ENCODE measurements at places on chromosomes 7 and 10.

GRCh38 chr10:64408391-64409183 is 887.4 kb downstream of the REEP3 start:
- DNase-seq, result no peak

GRCh38 chr7:486216-486743 is 33.4 kb downstream of the PDGFA start:
- no peak for DNase-seq

GRCh38 chr7:82699773-82700186 is 256.2 kb upstream of the CACNA2D1 start:
- DNase-seq, result no peak

DNA sequence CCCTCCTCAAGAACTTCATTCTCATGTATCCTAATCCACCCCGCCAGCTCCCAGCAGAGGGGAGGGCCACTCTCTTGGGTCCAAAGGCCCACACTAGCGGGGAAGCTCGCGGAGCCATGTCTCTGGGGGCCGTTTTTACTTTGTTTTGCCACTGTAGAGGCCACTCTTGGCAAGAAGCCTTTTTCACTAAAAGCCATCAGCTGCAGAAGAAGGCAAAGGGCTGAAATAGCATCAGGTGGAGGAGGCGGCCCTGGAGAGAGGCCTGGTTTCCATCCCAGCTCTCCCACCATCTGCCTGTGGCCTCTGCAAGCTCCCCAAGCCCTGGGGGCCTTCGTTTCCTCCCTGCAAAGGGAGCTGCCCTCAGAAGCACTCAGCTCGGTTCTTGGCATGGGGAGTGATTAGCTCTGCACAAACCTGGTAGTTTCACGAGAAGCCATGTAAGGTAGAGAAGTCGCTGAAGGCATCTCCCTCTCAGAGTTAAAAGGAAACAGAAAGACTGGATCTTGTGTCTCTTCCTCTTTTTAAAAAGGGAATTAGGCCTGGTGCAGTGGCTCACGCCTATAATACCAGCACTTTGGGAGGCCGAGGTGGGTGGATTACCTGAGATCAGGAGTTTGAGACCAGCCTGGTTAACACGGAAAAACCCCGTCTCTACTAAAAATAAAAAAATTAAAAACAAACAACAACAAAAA is 70.3 kb downstream of the PARP12 start:
- DNase-seq, result no peak

GRCh38 chr7:141674702-141675101 is 27.3 kb downstream of the DENND11 start:
- no peak for DNase-seq

- no peak for DNase-seq
Observed at GRCh38 chr10:26455567-26456315, 17.6 kb downstream of the APBB1IP start.

DNA sequence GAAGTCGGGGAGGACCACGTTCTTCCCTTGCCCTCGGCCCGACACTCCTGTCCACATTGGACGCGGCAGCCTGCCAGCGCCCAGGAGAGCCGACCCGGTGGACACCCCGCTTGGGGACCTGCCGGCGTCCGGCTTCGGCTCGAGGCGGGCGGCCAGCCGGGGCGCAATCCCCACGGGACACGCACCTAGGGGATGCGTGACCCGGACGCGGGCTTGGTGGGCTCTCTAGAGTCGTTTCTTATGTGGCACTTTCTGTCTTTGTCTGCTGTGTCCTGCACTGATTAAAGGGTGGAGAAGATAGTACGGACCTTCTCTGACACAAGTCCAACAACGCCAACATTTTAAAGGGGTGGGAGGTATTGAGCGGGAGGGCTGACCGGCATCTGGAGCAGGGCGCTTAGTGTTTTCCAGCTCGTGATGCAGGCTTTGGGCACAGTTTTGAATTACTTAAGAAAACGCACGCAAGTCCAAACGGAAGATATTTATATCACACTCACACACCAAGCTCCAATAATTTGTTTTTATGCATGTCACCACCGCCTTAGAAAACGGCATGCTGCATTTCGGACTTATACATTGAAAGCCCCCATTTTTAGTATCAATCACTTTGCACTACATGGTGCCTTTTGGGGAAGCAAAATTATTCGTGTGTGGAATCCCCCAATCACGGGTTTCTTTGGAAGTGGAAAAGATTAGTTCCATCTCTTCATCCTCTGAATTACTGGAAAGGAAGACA is 3.9 kb upstream of the SPAG6 start:
- no peak for DNase-seq

DNA sequence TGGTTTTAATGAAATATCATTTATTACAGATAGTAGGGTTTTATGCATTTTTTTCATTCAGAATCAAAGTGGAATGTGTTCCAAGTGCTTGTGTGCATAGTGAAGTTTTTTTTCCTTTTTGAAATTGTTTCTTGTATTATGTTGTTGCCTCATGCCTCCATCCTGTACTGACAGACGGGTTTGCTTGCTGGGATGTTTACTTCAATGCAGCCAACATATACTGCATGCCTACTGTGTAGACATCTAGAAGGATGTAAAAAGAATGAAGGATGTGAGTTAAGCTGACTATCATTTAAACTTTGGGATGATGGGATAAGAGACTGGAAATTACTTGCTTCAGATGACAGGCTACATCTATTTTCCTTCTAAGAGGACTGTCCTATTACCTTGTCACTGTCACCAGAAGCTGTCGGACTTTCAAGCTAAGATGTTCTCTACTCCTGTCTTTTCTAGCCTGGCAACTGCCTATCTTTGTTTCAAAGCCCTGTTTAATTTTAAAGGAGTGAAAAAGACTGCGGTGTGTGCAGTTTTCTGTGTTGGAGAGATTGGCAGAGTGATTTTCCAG is 243.7 kb downstream of the CDK14 start:
- no peak for DNase-seq

GRCh38 chr7:7630626-7631329 is 9.8 kb upstream of the UMAD1 start:
- DNase-seq, result no peak

DNA sequence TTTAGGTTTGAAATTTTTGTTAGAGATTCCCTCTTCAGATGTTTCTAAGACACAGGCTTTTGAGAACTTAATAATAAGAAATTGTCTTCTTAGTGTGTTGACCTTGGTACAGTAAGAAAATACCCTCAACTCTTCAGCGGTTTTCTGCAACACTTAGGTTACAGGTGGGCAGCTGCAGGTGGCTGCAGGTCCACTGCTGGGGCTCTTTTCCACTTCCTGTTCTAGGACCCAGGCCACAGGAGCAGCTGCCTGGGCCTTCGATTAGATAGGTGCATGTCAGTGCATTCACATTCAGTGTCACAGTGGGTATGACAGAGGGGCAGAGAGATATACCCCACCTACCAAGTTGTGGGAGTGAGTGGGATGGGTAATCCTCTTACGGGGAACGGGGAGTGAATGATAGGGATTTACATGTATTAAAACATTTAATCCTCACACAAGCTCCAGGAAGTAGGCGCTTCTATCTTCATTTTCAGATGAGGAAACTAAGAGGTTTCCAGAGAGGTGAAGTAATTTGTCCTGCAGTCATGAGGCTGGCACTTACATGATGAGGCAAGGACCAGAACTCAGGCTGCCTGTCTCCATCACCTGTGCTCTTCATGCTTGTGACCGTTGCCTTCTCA is 20.2 kb upstream of the SUV39H2 start:
- no peak for DNase-seq

GRCh38 chr7:158784270-158784669 is 45.0 kb downstream of the ESYT2 start:
- no peak for DNase-seq

- no peak for DNase-seq
Observed at GRCh38 chr10:93716766-93717165, 14.4 kb upstream of the FRA10AC1 start.

GRCh38 chr10:119502618-119503155 is 39.8 kb downstream of the RGS10 start:
- DNase-seq, result no peak

DNA sequence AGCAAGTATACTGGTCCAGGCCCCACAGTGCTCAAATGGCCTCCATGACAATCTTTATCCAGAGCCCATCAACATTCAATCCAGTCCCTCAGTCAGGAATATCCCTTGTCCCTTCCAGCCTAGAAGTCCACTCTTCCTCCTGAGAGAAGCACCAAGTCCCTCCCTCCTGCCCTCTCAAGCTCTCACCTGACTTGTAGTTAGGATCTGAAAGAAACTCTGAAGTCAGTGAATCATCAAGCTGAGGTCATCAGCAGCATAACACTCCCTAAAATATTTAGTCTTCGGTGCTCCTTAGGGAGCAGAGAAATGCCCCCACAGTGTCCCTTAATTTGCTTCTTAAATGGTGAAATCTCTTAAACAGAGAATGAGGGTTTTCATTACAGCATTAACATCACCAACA is 31.0 kb downstream of the GRM8 start:
- no peak for DNase-seq

DNA sequence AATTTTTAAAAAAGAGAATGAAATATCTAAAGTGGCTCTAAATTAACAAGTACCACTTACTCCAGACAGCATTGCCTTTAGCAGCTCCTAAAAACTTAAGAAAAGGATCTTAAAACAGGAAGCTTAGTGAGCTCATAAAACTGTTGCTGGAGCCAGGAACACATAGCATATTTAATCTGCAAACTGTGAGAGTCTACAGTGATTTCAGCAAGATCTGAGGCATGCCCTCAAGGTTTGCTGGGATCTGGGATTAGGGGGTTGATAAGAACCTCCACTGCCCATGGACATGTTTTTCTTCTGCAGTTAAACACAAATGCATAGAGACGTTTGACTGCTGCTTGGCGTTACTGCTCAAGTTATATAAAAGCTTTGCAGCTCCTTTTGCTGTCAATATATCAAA is 3.8 kb downstream of the GLI3 start:
- no peak for DNase-seq

GRCh38 chr10:586151-586550 is 103.3 kb downstream of the DIP2C start:
- DNase-seq, result no peak

DNA sequence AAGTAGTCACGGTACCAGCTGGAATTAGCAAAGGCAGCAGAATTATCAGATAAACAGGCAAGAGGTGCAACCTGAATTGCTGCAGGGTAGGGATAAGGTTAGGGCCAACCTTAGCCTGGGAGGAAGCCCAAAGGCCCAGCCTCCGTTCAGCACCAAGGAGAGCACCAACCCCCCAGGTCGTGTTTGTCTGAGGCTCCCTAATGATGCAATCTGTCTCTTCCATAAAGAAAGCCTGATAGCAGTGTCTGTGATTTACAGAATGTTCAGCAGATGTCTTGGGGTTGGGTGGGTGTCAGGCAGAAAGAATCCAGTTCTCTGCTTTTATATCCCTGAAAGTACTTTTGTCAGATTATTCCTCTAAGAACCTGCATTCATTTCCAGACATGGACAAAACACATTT is 328.4 kb upstream of the AOAH start:
- no peak for DNase-seq

DNA sequence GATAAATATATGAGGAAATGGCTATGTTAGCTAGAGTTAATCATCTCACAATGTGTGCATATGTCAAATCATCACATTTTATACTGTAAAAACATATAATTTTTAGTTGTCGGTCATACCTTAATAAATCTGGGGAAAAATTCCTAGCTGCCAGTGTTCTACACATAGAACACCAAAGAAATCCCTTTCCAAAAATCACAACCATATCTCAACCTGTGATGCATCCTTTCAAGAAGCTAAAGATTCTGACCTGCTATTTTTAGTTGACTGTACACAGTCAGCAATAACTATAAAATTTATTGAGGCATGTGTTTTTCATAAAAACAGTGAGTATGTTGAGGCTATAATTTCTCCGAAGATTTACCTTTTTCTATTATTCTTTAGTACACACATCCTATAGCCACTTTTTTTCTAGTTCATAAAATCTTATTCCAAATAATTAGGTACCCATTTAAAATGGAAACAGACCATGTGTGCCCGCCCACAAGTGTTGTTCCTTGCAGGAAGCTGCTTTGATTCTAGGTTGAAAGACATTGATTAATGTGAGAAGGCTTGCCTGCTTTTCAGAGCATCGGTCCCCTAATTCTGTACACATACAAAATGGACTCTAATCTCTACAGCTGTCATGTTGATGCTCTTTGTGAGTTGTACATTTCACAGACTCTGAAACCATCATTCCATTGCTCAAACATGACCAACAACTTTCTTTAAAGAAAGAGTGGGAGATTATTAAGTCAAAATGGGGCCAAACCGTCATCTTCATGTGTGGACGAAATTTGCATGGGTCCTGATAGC is 117.5 kb upstream of the LRRN3 start:
- DNase-seq, result no peak

GRCh38 chr10:62492012-62492869 is 118.1 kb downstream of the ZNF365 start:
- DNase-seq, result no peak

DNA sequence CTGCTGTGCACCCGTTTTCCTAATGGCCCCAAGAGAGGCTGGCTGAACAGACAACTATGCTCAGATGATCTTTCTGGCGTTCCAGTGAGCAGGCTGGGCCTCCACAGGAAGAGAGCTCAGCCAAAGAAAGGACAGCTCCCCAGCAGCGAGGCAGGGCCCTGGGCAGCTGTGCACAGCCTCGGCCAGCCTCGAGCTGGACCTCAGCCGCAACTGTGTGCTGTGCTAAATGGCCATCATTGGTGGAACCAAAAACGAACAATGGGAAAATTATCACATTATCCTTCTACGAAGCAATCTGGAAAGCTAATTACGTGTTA is 97.5 kb downstream of the CTBP2 start:
- no peak for DNase-seq

DNA sequence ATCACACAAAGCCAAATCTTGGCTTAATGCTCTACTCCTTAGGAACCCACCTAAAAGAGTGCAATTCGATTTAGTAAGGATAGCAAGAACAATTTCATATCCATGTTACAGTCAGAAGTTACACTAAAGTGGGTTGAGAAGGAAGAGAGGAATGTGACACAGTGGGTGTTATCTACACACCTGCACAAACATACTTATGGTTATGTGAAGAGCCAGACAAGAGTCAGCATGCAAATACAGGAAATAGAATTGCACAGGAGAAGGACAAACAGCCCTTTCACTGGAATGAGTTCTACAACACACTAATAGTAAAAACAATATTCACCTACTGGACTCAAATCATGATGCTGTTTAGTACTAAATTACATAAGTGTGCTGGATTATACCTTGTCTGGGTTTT is 262.8 kb downstream of the DGKB start:
- DNase-seq, result no peak

GRCh38 chr10:9823268-9823930 is 1194.3 kb upstream of the CELF2 start:
- no peak for DNase-seq

DNA sequence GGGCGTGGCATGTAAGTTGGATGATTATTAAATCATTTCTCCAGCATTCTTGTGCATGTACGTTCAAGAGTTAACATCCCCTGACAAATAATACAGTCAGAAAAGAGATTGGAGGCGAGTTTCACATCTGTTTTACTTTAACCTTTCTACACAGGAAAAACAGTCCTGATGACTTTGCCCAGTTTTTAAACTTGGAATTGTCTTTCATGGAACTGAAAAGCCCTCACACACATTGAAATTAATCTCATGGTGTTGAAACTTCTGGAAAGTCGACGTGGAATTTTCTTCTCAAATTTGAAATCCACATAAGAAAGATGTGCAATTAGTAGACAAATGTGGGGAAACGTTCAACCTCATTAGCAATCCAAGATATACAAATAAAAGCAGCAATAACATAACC is 31.2 kb upstream of the ZNF438 start:
- DNase-seq, result no peak

- DNase-seq, result no peak
Observed at GRCh38 chr10:66258693-66259092, 667.1 kb upstream of the LRRTM3 start.
